Left ventricle myocardium inferior (tissue), 1 donor: ENCODE measurements at places on chromosomes 7 and 10. TPM values are rescaled to one million over a fixed set of nuclear protein-coding genes. Genes with fewer than 3 reads are reported as not detected.
A peak's percentile ranks its signal among the peaks of the same experiment; 100 is the strongest.

The HECW1 gene
- total RNA-seq, result not detected

The FAM149B1 gene
- total RNA-seq, result 14.0 TPM

The SPDYE16 gene
- 0.22 TPM for total RNA-seq

DNA sequence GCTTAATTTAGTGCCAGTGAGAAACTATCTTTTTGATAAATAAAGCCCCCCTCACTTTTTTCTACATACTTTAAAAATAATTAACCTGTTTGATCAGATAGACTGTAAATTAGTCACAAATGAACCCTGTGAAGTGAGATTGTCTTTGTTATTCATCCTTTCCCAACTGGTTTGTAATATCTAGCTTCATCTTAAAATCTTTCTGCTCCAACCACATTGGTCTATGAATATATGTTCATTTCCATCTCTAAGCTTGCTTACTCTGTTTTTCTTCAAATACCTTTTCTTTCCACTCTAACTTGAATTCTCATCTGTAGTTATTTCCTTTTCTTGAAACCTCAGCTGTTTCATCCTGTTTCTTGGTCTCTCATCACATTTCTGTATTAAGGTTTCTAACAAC is 12.1 kb downstream of the MARCHF5 start:
- DNase-seq, result no peak

GRCh38 chr7:30231271-30231670 is 53.1 kb upstream of the ZNRF2 start:
- DNase-seq, result no peak

DNA sequence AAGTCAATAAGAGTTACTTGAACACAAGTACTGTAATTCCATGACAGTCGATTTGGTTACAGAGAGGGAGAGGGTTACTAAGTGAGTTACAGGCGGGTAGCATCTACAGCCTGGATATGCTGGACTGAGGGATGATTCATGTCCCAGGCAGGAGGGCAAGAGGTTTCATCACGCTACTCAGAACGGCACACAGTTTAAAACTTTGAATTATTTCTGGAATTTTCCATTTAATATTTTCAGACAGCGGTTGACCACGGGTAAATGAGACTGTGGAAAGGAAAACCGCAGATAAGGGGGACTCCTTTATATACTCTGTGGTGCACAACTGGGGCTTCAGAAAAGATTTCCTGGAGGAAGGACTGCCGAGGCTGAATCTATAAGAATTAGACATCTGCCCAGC is 25.7 kb upstream of the LRRC4 start:
- DNase-seq, result no peak

DNA sequence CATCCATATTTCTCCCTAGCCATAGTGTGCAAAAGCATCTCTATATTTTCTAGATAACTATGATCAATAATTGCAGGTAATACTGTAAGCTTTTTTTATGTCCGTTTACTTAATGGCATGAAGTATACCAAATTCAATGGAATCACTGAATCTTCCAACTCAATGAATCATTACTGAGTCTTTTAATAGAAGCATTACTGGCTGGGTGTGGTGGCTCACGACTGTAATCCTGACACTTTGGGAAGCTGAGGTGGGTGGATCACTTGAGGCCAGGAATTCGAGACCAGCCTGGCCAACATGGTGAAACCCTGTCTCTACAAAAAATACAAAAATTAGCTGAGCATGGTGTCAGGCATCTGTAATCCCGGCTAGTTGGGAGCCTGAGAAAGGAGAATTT is 372.5 kb downstream of the BMPER start:
- DNase-seq, result no peak

DNA sequence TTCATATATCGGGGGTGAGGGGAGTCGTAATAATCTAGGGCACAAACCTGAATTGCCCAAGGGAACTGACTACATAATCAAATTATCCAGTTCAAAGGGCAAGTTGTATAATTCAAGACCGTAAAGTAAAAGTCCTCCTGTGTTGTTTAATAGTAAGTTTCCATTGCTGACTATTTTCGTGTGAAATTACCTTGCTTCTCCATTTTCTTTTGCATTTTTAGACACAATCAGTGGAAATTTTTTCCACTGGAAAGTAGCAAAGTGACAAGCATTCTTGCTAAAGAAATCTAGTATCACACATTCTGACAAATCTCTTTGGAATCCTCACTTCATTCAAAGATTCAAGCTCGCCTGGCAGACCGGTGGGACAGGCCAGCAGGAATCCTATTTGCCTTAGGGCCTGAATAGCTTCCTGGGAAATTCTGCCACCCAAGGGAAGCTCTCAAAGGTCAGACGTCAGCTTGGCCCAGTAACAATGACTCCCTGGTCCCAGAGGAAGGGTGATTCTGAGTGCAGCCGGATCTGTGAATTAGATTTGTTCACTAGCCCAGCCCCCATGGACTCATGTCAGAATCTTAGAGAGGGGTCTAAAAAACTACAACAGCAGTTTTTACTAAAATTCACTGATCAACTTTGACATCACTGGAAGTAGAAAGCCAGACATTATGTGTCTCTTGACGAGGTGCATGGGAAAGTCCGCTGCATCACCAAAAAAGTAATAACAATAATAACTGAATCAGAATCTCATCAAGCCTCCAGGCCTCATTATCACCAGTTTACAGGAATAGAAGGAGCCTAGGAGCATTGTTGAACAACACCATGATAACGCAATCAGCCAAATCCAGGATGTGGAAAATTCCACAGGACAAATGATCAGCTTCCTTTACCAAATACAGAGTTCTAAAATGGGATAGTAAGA is 161.0 kb downstream of the SKIDA1 start:
- DNase-seq, result peak; percentile 40

DNA sequence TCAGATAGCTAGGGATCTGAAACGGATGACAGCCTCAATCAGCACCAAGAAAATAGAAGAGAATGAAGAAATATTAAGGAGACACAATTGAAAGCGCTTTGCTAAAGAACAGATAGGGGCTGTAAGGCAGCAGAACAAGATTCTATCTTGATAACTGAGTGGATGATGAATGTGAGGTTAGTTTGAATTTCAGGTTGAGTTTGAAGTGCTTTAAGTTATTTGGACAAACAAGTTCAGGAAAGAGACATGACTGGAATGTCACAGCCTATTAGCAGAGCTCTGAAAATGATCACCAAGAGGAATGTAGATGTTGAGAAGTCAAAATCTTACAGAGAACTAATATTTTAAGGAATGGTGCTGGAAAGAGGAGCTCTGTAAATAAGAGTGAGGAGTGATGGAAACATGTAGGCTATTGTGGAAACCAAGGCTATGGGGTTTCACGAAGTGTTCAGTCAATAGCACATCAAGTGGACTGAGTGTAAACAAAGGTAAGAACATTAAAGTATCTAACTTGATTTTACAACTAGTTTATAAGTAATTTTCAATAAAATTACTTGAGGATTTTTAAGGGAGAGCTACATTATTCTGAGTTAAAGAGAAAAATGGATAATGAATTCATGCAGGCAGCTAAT is 61.6 kb downstream of the MEST start:
- DNase-seq, result no peak

DNA sequence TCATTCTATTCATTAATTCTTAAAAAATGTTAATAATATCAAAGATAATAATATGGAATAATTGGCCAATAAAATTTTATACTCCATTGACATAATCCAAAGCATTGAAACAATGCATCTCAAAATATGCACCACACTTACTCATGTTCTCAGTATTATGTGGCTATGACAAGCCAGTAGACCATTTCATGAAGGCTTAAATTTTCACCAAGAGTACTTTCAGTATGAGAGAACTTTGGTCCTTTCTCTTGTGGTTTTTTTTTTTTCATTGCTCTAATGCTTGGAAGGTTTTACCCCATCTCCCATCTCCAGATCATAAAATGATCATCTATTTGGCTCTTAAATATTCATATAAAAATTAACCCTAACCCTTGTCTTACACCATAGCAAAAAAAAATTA is 45.5 kb upstream of the TMEM140 start:
- no peak for DNase-seq

DNA sequence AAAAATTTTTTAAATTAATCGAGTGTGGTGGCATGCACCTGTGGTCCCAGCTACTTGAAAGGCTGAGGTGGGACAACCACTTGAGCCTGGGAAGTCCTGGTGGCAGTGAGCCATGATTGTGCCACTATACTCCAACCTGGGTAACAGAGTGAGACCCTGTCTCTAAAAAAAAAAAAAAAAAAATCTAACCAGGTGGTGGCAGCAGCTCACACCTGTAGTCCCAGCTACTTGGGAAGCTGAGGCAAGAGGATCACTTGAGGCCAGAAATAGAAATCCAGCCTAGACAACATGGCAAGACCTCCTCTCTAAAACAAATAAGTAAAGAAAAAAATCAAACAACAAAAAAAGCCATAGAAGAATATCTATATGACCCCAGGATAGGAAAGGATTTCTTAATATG is 3.6 kb upstream of the MYOF start:
- DNase-seq, result no peak
